Psoas muscle (tissue), 8 donors: ENCODE measurements at places on chromosomes 11 and 22. TPM values are rescaled to one million over a fixed set of nuclear protein-coding genes. Genes with fewer than 3 reads are reported as not detected.

Gene ZFTA
- total RNA-seq = 4.4 TPM

Gene FAT3
- total RNA-seq = 0.92 TPM

DNA sequence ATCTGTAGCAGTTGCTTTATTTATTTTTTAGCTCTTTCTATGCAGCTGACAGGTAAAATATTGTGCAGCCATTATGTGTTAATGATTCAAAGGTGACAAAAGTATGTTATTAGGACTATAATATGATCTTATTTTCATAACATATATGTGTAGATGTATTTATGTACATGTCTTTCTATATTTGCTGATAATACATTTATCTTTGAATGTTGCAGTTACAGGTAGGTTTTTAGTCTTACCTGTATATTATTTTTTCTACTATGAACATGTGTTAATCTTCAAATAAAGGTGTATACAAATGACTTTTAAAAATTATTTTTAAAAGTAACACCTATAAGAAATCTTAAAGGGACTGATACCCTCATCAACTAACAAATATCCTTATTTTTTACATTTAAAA is 33.6 kb downstream of the FAR1 start:
- no peak for DNase-seq

DNA sequence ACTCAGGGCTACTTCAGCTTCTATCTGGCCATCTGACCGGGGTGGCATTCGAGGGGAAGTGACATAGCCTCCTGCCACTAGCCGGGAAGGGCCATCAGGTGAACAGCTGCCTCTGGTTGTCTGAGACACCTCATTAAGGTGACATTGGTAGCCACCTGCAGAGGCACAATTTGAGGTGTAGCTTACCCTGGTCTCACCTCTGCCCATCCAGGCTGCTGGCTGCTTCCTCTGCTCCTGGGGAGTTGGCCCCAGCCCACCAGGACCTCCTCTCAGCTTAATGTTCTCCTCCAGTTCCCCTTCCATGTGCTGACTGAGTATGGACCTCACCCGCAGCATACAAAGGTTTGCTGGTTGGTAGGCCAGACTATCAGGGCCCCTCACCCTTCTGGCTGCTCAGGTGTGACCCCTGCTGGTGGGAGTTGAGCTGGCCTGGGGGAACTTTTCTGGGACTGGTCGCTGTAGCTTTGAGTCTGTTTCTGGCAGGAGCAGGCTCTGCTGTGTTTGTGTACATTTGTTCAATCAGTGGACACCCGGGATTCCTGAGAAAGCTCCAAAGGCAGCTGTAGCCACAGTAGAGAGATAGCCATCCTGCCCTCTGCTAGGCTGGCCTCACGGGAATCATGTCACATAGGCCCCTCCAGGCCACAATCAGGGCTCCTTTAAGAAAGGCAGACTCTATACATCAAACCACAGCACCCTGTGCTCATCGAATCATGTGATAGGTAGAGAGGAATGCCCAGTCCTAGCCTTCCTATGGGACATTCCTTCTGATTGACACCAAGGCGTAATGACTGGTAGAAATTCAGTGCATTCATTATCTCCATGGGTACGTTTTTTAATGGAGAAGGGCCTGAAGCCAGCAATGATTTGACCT is 295.1 kb upstream of the PLET1 start:
- DNase-seq = peak; percentile 79

- DNase-seq = no peak
Measured at GRCh38 chr11:67612751-67613150, 6.0 kb downstream of the NDUFV1 start.

- peak; percentile 33 for DNase-seq
Measured at GRCh38 chr11:64560139-64560771, 30.8 kb upstream of the SLC22A12 start.

DNA sequence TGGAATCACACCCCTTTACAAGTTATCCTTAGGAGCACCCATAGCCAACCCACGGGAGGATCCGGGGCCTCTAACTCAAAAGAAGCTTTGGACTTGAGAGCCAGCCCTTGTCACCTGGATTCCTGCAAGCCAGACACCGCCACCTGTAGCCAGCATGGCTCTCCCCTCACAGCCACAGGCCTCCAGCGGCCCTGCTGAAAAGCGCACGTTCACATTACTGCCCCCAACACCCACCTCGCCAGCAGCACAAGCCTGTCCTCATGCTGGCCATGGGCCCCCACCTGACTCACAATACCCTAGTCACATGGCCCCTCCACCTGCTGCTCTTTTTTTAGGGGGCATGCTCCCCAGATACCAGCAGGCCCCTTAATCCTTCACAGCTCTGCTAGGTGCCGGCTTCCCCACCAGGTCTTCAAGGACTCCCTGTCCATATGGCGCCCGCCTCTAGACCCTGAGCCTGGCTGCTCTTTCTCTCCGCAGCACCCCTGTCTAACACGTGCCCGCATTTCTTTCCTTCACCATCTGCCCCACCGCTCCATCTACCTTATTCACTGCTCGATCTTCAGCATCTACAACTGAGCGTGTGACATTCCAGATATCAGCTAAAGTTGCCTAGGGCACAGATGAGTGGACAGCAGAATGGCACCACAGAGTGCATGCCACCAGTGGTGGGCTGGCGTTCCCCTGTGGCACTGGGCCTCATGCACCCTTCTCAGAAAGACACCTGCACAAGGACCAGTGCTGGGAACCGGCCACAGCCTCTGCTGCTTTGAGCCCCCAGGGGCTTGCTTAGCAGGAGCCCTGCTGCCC is 6.6 kb downstream of the CARS1 start:
- no peak for DNase-seq

- no peak for DNase-seq
Measured at GRCh38 chr11:129589190-129589860, 213.7 kb downstream of the BARX2 start.

DNA sequence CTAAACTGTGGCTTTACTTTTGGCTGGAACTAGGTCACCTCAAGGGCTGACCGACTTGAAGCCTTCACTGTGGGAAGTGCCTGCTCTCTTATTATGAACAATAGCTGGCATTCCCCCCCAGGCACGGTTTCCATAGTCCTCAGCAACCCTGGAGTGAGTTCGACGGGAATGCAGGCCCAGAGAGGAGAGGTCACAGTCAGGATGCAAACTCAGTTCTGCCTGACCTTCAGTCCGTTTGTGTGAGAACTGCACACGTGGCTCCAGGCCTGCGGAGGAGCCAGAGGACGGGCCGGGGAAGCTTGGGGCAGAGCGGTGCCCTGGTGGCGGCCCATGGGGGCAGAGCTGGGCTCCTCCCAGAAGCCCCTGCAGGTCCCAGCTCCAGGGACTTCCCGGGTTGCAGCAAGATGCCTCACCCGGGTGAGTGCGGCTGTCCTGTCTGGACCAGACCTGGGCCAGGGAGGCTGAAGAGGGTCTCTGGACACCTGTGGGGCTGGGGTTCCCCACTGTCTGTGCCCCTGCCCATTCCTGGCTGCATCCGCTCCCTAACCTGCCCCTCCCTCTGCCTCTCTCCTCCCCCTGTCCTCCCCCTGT is 17.2 kb downstream of the SLC25A18 start:
- DNase-seq = no peak

- DNase-seq = no peak
Measured at GRCh38 chr11:35272391-35272902, 133.5 kb downstream of the CD44 start.
